Activated naive CD8-positive, alpha-beta T cell treated with anti-CD3 and anti-CD28 coated beads, Interleukin-2, amount 10 ng/mL, durations not matched to agents 7 days and 5 days (primary cell): ENCODE measurements at places on chromosomes 7 and 10. TPM values are rescaled to one million over a fixed set of nuclear protein-coding genes. Genes with fewer than 3 reads are reported as not detected.

GRCh38 chr10:69738071-69738470 lies 63.6 kb upstream of the COL13A1 start:
- DNase-seq = no peak
- no peaks in the 10 kb centered on the region for H3K36me3 ChIP-seq
- peaks cover 21% of the 10 kb centered on the region for H3K4me1 ChIP-seq
- H3K27me3 ChIP-seq = peaks cover 8% of the 10 kb centered on the region
- H3K4me3 ChIP-seq = no peak overlapping the region

DNA sequence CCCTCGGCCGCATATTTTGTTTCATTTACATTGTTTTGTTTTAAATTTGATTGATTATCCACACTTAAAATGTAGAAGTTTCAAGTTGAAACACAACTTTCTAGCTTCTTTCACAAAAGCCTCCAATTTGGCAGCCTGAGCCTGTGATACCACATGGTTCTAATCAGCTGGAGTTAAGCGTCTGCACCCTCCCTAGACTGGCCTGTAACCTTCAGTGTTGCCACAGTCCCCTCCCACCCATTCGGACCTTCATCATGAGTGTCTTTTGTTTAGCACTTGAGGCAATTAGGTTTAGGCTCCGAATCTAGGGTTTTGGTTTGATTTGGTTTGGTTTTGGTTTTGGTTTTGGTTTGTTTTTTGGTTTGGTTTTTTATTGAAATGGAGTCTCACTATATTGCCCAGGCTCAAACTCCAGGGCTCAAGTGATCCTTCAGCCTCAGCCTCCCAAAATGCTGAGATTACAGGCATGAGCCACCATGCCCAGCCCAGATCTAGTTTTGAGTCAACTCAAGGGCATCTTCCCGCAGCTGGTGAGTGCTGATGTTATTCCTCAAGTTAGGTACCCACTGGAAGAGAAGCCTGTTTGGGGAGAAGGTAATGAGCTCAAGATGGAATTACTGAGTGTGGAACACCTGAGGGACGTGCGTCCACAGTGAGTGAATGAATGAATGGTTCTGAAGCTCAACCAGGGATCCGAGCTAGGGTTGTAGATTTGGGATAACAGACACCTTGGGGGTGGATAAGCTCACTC lies 201.4 kb downstream of the HECW1 start:
- no peak overlapping the region for H3K4me3 ChIP-seq
- no peaks in the 10 kb centered on the region for H3K36me3 ChIP-seq
- peaks cover 7% of the 10 kb centered on the region for H3K27me3 ChIP-seq
- no peak overlapping the region for H3K27ac ChIP-seq

DNA sequence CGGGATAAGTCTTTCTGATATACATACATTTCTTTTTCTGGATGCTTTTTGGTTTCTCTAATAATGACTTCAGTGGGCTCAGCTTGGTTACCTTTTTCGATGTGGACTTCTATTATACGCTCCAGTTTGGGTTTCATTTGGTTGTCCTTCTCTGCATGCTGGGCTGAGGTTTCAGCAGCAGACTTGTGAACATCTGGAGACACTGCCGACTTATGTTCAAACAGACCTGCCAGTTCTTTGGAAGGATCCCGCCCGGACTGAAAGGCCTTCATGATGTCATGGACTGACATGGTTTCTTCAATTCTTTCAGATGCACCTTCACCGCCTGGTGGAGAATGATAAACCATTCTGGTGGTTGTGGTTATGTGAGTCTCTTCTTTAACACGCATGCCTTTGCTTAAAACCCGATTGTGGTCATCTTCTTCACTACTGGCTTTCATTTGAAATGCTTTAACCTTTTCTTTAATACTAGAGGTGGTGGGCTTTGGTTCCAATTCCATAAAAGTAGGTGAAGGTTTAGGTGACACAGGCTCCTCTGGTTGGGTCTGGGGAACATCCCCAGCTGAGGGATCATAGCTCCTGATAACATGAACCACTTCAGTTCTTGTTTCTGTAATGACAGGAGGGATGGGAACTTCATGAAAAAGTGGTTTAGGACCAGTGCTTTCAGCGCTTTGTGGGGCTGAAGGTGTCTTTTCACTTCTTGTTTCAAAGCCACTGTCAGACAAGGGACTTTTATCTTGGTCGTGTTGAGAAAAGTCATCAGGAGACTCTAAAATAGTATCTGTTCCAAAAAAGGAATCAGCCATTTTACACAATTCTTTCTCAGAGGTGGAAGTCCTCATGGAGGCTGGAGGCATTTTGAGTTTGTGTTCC lies 167.7 kb upstream of the CCDC6 start:
- H3K27ac ChIP-seq = no peak overlapping the region
- no peaks in the 10 kb centered on the region for H3K4me1 ChIP-seq

DNA sequence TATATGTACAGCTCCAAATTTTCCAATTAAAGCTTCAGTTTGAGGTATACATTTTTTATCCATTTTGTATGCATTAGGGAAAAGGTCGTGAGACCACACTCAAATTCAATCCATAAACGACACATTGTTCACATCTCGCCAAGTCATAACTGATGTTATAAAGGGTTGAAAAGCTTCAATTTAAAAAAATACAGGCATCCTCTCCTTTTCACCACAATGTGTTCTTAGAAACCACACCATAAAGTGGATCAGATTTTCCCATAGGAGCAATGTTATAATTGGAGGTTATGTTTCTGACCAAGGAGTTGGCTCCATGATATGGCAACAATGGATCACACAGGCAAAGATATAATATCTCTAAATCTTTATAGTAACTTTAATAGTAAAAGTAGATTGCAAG lies 663.6 kb downstream of the PARD3 start:
- no peaks in the 10 kb centered on the region for H3K4me1 ChIP-seq
- DNase-seq = no peak
- peaks cover 3% of the 10 kb centered on the region for H3K27me3 ChIP-seq
- H3K27ac ChIP-seq = no peak overlapping the region
- no peak overlapping the region for H3K4me3 ChIP-seq

PVRIG gene
- total RNA-seq = 86.1 TPM

UTF1 gene
- total RNA-seq = not detected
